ENCODE measurements at places on chromosomes 5 and 9. TPM values are rescaled to one million over a fixed set of nuclear protein-coding genes. Genes with fewer than 3 reads are reported as not detected.

MEIKIN gene
- 0.18 TPM for polyA plus RNA-seq

GZMA gene
- polyA plus RNA-seq, result 0.54 TPM

PCDHGB5 gene
- 7.8 TPM for polyA plus RNA-seq

TAF7 gene
- 194 TPM for polyA plus RNA-seq

DNA sequence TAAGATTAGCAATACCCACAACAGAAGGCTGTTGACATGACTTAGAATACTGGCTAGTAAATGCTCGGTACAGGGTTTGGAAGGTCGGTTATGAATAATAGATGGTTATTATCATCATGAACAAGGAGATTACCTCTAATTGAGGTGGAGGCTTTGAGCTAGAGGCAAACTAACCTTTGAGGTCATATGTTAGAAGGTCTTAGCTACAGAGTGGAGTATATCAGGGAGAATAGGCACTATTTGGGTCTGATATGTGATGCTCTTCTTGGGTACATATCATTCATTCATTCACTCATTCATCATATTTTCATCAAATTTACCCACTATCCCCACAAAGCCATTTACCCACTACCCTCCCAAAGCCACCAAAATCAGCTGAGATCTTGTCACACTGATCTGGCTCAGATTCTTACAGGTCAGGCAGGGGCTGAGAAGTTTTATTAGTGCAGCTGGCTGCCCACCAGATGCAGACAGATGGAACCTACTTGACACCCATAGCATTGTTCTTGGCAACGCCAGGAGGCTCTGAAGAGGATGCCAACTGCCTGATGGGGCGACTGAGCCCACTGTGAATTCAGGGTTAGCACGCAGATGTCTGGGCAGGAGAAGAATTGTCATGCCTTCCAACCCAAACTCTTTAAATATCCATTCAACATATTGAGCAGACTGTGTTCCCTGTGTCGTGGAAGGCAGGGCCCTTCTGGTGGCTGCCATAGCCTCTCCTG lies 90.2 kb upstream of the SH3PXD2B start:
- DNase-seq, result no peak

DNA sequence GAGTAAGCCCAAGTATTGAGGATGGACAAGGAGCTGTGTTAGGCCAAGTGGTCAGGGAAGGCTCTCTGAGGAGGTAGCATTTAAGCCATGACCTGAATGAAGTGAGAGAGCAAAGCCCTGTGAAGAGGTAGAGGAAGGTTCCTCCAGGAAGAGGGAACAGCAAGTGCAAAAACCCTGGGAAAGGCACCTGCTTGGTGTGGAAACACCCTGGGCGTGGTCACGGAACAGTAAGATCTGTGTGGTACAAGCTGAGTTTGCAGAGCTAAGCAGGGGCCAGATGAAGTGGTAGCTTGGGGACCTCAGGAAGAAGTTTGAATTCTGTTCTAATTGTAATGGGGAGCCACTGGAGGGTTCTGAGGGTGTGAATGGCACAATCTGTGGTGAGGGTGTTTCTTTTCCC lies 310.2 kb downstream of the ARHGAP26 start:
- no peak for DNase-seq

DNA sequence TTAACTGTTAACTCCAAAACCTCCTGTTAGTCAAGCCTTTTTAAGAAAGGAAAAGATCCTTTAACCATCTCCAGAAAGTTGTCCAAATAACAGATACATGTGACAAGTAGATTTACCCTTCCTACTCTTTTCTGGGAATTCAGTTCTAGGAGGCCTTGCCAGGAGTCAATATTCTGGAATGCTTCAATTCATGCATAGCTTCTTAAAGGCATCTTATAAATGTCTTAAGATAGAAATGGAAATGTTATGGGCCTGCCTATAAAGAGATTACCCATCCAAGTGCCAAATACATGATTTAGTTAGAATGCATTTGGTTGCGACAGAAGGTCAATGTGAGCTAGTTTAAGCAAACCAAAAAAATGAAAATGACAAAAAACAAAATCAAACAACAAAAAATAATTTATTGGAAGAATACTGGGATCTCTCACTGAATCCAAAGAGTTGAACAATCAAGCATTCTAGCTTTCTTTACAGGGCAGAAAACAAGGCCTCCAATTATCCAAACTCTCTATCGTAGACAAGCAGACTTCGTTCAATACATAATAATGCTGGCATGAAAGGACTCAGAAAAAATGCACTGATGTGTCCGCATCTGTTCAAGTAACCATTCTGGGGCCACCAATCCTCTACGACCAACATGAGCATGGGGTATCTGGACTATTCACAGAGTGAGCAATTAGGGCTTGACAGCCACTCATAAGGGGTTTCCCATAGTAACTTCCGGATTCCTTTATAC lies 188.6 kb downstream of the CTNND2 start:
- no peak for DNase-seq

DNA sequence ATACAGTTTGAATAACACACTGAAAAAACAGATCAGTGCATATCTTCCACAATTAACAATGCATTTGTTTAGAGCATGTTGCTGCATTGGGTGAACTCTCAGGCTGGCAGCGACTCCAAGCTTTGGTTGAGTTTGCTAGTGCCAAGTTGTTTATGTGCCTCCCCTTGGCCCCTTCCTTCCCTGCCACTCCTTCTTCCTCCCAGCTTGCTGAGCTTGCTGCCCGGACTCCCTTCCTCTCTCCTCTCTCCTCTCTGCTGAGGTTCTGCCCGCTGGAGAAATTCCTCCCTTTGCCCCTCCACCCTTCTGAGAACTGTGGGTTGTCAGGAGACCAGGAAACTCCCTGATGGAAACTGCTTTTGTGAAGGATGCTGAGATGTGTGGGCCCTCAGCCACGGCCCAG lies 247.3 kb downstream of the PDZD2 start:
- no peak for DNase-seq

DNA sequence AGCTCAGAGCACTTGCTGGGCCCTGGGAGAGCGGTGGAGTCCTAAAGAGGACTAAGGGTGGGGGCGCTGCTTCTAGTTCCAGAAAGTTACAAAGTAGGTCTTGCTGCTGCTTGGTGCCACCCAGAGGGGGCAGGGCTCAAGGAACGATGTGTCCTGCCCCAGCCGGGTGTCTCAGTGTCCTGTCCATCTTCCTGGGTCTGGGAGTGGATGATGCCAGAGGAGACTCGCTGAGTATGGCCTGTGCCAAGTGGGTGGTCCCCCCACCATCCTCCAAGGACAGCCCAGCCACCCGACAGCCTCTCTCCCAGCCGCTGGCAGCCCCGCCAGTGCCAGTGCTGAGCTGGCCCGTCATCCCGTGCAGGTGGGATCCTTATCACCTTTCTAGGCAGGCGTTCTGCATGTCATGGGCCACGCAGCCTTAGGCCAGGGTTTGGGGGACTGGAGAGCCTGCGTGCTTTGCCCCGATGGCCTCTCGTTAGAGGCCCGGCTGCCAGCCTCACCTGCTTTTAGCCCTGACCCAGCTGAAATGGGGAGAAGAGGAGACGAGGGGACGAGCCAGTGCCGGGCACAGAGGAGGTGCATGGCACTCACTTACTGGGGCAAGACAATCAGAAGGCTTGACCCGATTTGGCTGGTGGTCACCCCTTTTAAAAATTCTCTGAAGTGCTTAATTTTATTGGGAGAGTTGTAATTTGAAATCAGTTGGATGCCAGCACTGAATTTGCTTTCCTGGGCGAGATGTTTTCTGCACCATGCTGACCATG lies 5.6 kb downstream of the WNK2 start:
- no peak for DNase-seq

GRCh38 chr5:56414066-56414465 lies 180.9 kb upstream of the ANKRD55 start:
- DNase-seq, result no peak

GRCh38 chr5:74199005-74199404 lies 441.5 kb downstream of the ENC1 start:
- DNase-seq, result no peak

DNA sequence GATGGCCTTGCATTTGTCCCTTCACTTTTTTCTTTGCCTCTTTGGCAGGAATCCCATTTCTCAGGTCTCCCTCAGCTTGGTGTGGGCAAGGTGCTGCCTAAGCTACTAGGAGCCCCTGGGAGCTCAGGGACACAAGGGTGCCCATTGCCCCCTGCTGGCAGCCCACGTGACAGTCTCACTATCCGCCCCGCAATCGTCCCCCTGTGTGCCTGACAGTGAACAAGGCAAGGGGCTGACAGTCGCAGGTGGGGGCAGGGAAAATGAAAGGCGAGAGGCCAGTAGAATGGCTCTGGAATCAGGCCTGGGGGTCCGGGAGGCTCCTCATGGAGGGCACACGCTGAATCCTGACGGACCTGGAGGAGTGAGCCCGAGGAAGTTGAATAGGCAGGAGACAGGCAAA lies 2.0 kb upstream of the PCDH12 start:
- DNase-seq, result no peak

GRCh38 chr9:129270903-129271431 lies 92.9 kb upstream of the IER5L start:
- DNase-seq, result no peak

DNA sequence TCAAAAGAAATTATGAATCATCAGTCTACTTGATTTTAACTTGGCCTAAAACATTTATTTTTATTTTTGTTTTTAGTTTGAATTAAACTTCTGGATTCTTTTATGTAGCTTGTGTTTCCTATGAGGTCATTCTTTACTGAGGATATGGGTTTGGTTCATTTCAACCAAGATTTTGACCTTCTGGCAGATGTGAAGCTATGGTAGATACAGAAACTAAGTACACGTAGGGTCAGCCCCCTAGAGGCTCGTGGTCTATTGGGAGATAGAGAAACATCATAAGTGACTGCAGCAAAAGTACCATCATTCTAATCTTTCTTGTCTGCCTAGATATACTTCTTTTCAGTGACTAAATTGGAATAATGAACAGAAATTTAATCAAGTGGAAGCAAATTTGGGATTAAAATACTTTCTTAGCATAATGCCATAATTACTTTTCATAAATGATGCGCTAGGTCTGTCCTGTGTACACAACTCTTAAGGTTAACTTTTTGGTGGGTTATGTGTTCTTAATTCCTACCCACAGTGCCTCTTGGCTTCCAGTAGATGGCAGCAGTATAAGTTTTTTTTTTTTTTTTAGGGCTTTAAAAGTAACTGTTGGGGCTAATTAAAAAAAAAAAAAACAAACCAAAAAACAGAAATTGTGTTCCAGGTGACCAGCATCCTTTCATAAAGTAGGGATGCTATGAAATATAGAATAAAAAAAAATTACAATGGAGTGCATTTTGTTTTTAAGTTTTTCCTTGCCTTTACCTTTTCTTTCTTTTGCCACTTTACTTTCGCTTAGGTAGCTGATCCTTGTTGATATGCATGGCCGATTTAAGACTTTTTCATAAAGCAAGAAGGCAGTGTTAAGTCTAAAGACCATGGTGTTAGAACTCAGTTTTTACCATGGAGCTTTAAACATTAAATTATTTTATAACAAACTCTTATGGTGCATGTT lies 49.9 kb downstream of the LRRTM2 start:
- no peak for DNase-seq

GRCh38 chr5:16983972-16984371 lies 47.9 kb upstream of the MYO10 start:
- DNase-seq, result no peak

DNA sequence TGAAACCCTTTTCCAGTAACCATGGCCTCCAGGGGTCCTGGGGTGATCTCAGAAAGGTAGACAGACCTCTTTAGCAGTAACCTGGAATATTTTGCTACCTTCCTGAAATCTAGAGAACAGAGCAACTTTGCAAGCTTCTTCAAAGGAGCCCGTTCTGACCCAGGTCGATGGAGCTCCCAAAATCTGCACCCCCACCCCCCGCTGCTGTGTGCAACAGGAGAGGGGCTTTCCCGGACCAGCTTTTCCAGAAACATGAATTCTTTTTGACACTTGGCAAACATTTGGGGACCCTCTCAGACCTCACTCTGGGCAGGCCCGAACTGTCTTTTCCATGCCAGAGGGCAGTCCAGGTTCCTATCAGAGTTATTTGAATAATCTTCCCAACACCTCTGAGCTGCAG lies 65.3 kb downstream of the KCNIP1 start:
- no peak for DNase-seq

GRCh38 chr9:5945112-5945511 lies 54.4 kb downstream of the MLANA start:
- DNase-seq, result no peak

All from right renal cortex interstitium (tissue), 3 donors.